Activated CD4-positive, alpha-beta T cell treated with anti-CD3 and anti-CD28 coated beads, Interleukin-2, amount 50 U/mL, for 1 hour (primary cell): ENCODE measurements at places on chromosomes 7 and 10.

DNA sequence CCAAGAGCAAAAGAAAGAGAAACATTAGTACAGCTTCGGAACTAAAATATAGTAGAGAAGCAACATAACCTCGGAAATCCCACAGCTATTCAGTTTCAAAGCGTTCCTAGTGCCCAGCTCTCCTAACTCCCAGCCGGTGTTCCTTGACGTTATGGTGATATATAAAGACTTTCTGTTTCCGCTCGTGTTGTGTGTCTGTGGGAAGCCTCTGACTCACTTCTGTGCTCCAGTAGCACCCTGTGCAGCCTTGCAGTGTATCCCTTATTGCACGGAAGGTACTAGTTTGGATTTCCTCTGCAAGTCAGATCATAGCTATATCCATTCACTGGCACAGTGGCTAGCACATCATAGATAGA, 535 bp downstream of the ASAH2B start:
- peak; percentile 18 for DNase-seq

- DNase-seq = no peak
These were observed 28.4 kb upstream of the CDHR3 start for GRCh38 chr7:105934572-105935185.

GRCh38 chr10:118153287-118153686, 106.5 kb upstream of the RAB11FIP2 start:
- no peak for DNase-seq

GRCh38 chr10:49035920-49036319, 79.4 kb downstream of the VSTM4 start:
- DNase-seq = no peak

DNA sequence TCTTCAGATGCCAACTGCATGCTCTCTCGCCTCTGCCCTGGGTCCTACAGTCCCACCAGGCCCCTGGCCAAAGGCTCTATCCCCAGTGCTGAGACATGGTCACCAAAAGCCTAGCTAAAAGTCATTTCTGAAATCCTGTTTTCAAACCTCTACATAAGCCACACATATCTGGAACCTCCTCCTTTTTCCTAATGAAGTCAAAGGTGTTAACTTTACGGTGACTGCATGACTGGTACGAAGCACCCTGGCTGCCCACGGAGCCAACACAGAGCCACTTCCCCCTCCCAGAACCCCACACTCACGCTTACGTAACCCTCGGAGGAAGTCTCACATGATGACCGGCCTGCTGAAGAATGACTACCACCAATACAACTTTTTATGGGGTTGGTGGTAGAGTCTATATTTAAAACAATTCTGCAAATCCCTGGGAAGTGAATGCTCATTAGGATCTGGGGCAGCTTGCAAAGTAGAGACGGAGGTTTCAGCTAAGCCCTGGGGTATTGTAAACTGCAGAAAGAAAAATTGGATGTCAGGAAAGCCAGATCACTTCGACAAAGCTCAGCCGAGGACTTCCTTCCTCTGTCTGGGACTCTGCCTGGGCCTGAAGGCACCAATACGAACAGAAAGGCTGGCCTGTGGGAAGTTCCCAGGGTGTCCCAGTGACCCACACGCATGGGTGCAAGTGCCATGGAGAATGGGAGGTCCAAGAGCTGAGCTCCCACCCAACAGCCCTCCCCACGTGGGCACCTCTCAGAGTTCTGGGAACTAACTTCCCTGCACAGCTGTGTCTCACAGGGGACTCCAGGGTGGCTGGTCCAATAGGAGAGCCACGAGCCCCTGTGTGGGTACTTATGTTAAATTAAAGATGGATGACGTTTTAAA, 50.7 kb downstream of the PDGFA start:
- no peak for DNase-seq

GRCh38 chr7:137873979-137874777, 27.4 kb upstream of the DGKI start:
- DNase-seq = no peak

- no peak for DNase-seq
These were observed 48.7 kb upstream of the PTPRZ1 start for GRCh38 chr7:121824276-121824675.

DNA sequence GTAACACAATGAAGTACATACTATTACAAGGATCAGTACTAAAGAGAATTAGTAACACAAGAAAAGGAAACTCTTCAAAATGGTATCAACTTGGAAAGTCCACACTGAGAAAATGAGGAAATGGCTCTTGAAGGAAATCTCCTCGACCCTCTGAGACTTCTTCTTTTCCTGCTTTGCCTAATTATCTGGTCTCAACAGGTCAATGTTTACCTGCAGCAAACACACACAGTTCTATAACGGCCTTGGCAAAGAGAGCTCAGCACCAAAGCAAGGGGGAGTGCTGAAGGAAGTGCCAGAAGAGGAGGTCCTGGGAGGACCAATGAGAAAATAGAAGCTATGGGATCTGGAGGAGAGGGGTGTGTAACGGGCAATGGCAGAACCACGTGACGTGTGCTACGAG, 21.9 kb downstream of the CHCHD3 start:
- DNase-seq = no peak

DNA sequence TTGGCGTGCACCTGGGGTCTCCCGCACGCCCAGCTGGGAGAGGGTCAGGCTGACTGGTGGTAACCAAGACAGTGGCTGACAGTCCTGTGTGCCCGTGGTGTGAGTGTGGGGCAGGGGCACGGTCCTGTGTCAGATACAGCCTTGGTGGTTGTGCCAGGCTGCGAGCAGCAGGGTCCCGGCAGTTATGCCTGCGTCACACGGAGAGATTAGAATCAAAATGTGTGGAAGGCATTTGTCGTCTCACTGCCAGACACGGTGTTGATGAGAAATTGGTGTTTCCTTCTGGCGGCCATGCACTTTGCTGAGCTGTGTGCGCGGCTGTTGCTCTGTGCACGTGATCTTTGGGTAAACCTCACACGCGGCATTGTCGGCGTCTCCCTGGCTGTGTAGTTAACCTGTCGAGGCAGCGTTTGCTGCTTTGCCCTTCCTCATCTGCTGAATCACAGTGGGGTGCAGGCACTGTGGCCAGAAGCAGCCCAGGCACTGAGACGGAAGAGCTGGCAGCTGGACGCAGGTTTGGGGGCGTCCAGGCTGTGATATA, 87.7 kb downstream of the NKX6-2 start:
- DNase-seq = no peak

GRCh38 chr7:28509251-28510025, 97.1 kb downstream of the CREB5 start:
- no peak for DNase-seq

GRCh38 chr7:138238734-138239659, 162.7 kb downstream of the AKR1D1 start:
- DNase-seq = no peak

GRCh38 chr10:121362026-121362425, 236.2 kb downstream of the FGFR2 start:
- no peak for DNase-seq

DNA sequence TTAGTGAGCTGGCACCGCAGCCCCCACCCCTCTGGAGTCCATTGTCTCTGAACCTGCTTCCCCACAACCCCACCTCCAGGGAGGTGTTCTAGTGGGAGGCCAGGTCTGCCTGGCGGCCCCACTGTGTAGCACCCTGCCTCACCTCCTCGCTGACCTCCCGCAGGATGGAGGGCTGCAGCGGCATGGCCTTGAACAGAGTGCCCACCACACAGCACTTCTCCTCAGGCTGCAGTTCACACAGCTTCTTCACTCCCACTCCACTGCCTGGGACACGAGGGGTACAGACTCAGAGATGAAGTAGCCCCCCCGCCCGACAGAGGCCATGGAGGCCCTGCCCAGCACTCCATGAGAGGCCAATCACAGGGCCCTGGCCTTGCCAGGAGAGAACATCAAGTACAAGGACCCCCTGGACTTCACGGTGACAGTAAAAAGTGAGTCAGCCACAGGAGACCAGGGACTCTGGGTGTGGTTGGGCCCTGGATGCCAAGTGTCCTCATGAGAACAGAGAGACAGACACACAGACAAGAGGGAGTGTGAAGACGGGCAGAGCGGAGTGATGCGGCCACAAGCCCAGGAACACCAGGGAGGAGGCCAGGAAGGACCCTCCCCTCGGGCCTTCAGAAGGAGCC, 5.4 kb downstream of the POLD2 start:
- no peak for DNase-seq

GRCh38 chr10:123831259-123831658, 60.3 kb downstream of the CPXM2 start:
- no peak for DNase-seq

- no peak for DNase-seq
These were observed 1292.0 kb downstream of the XPNPEP1 start for GRCh38 chr10:108631332-108631731.

- no peak for DNase-seq
These were observed 10.3 kb upstream of the STK17A start for GRCh38 chr7:43572516-43573049.

- DNase-seq = no peak
These were observed 49.3 kb downstream of the EEPD1 start for GRCh38 chr7:36202398-36202797.

- no peak for DNase-seq
These were observed 115.3 kb downstream of the SGMS1 start for GRCh38 chr10:50508315-50509051.

DNA sequence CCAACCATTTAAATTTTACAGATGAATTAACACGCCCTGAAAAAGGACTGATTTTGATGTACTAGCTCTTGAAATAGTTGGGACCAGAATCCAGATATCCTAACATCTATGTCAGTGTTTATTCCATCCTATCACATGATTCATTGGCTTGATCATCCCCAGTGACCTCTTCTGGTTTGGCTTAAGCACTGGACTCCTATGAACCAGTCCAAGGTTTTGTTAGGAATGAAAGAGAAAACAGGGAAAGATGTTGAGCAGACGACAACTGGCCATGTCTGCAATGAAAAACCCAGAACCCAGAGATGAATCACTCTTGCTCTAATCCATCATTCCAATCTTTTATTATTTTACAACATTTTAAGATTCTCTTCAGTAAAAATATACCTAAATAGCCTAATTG, 1080.9 kb downstream of the SORCS1 start:
- no peak for DNase-seq
